ENCODE measurements at places on chromosomes 2 and 18.

GRCh38 chr2:32910883-32911598 lies 35.7 kb upstream of the LTBP1 start:
- DNase-seq, result no peak

GRCh38 chr2:96787411-96787810 lies 26.7 kb downstream of the CNNM4 start:
- DNase-seq, result peak; percentile 60

GRCh38 chr2:73092146-73092783 lies 20.5 kb downstream of the RAB11FIP5 start:
- no peak for DNase-seq

DNA sequence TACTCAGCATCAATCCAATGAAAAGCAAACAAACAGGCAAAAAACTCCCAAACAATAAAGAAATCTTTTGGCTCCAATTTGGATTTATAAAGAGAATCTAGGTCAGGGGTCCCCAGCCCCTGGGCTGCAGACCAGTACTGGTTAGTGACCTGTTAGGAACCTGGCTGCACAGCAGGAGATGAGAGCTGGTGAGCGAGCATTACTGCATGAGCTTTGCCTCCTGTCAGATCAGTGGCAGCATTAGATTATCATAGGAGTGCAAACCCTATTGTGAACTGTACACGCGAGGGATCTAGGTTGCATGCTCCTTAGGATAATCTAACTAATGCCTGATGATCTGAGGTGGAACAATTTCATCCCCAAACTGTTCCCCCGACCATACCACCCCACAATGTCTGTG lies 102.2 kb downstream of the KIAA1328 start:
- no peak for DNase-seq

GRCh38 chr18:61988100-61988499 lies 95.3 kb upstream of the RNF152 start:
- DNase-seq, result no peak

DNA sequence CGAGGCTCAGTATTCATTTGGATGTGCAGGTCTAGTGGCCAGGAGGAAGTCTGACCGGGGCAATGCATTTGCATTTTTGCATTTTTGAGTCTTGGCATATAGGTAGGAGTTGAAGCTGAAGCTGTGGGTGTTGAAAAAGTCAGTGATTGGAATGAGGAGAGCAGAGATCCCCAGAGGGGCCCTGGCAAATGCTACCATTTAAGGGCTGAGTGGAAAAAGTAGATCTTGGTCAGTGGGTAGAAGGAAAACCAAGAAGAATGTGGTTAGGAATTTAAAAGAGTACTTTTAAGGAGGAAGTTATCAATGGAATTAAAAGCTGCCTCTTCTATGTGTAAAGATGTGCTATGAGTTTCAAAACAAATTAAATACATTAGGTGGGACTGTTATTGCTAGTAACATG lies 143.0 kb downstream of the ZEB2 start:
- DNase-seq, result no peak

- DNase-seq, result no peak
Observed at GRCh38 chr2:148643421-148643820, 1.1 kb upstream of the EPC2 start.

DNA sequence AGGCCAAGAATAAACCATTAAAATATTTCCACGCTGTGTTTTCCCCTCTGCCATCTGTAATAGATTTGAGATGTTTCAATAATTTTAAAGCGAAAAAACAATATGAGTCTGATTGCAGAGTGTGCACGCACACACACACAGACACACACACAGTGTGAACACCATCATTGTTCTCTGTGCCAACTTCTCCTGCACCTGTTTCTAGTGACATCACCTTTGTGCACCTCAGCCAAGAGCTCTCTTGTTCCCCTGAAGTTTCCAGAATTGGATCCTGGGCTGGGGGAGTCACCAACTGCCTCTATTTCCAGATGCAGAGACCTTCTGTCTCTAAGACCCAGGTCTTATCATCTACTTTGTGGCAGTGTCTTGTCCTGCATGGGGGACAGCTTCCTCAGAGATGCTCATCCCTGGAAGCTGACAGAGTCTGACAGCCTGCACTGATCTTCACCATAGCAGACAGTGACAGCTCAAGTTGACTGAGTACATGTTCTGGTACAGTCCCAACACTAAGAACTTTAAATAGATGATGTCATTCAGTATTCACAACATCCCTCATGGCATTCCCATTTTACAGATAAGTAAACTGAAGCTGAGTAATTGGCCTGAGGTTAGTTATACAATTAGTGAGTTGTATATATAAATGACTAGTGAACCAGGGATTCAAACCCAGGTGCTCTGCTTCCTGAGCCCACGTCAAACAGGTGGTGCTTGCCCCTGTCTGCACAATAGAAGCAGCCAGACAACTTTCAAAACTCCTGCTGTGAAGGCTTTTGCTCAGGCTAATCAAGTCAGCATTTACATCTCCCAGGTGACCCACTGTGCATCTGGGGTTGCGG lies 39.4 kb downstream of the ACOXL start:
- no peak for DNase-seq

- DNase-seq, result no peak
Observed at GRCh38 chr2:74253971-74254310, 55.5 kb downstream of the MTHFD2 start.

GRCh38 chr2:25544445-25544844 lies 128.9 kb downstream of the DTNB start:
- no peak for DNase-seq

GRCh38 chr2:119008108-119008507 lies 66.1 kb downstream of the MARCO start:
- DNase-seq, result no peak

DNA sequence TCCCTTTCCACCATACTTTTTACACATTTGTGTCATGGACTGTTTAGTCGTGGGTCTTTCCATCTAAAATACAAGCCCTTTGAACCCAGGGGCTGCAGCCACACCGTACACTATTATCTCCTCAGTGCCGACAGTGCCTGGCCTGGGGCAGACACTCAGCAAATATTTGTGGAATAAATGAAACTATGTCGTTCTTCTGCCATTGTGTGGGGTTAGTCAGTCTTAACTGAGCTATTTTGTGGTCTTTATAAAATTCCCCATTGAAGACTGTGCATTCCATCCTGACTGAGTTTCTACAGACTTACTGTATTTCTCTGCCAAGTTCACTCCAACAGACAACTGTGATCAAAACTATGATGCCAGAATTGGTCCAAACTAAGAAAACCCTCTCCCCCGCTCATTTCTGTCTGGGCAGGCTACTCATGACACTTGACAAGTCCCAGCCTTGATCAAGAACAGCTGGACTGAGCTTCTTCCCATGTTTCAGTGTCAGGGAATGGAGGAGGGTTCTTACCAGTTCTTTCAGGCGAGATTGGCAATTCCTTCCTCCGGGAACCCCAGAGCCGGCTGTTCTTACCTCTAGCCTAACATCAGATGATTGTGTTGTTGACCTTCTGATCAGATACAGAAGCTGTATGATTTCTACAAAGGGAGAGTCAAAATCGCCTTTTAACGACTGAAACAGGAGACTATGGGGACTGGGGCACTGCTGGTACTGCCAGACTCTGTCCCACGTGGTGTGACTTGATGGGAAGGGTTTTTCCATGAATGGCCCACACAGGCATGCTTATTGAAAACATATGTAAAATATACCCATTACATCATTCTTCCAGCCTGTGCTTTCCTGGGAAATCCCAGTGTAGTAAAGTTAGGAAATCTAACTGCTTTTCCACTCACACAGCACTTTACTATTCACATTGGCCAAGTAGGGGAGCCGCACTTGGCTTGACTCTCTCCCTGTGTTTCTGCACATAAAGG lies 77.4 kb upstream of the NPAS2 start:
- DNase-seq, result peak; percentile 85

GRCh38 chr2:231160701-231161100 lies 35.9 kb upstream of the HTR2B start:
- no peak for DNase-seq

GRCh38 chr2:10357193-10358169 lies 54.8 kb downstream of the HPCAL1 start:
- no peak for DNase-seq

GRCh38 chr2:122595065-122595464 lies 839.6 kb downstream of the TSN start:
- DNase-seq, result peak; percentile 8

GRCh38 chr2:105179469-105180372 lies 61.8 kb upstream of the GPR45 start:
- DNase-seq, result peak; percentile 78

GRCh38 chr2:6653281-6653750 lies 212.4 kb downstream of the CMPK2 start:
- no peak for DNase-seq

DNA sequence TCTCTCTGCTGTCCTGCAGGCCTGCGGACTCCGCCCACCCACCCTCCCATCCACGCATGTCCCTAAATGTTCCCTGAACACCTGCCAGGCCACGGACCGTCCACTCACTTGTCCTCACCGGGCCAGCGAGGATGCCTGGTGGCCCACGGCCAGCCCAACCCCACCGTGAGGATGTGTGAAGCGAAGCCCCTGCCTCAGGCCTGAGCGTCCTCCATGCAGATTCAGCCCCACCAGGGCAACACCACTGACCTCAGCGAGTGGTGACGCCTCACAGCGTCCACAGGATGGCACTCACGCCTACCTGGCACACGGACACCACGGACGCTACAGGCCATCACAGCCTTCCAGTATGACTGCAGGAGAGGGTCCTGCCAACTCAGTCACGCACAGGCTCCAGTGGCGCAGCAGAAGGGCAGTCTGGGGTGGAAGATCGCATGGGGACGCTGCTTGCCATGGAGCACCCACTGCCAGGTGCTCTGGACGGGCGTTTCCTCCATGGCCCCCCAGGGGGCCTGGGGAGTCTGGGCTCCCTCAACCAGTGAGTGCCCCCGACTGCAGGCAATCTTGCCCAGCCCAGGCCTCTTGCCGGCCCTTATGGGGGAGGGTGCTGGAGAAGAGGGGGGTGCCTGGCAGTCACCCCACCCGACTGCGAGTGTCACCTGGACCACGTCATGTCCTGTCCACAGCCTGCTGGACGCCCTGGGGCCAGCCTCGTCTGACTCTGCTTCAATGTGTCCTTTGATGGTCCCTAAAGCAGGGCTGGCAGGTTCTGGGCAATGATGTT lies 25.4 kb downstream of the HDAC4 start:
- peak; percentile 9 for DNase-seq

DNA sequence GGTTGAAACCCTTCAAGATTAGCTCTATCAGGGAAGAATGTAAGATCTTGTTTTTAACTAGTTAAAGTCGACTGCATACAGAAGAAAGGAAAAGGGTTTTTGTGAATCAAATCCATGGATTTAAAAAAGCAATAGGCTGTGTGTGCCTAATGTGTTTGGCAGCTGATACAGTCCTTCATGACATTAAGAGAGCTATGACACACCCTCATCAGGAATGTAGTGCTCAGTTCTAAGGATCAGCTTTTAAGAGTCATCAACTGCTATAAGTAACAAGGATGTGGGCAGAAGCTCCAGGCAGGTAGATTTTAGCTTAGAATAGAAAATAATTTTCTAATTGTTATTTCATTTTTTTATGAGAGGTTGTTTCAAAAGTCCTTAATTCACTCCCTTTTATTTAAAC lies 52.9 kb downstream of the PPP1R1C start:
- peak; percentile 38 for DNase-seq

DNA sequence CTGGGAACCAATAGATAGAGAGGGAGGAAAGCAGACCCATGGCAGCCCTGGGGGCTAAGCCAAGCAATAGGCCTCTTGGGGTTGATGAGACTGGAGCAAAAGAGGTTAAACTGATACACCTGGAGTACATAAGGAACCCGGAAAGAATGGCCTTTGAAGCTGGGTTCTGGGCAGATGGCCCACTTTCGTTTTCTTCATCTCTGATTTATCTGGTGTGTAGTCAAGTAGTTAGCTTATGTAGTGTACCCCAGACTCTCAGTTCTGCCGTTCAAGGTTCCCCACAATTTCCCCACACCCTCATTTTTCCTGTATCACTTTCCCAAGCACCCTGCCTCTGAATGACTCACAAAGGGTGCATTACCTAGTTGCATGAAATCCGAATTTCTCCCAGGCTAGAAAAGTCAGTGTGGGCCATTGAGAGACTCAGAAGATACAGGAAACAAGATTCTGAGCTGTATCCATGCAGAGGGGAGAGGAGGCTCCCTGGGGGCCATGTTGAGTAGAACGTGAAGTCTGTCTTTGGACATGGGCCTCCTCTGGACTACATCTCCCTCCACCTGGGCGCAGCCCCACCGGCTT lies 235.0 kb downstream of the LOXHD1 start:
- DNase-seq, result no peak

DNA sequence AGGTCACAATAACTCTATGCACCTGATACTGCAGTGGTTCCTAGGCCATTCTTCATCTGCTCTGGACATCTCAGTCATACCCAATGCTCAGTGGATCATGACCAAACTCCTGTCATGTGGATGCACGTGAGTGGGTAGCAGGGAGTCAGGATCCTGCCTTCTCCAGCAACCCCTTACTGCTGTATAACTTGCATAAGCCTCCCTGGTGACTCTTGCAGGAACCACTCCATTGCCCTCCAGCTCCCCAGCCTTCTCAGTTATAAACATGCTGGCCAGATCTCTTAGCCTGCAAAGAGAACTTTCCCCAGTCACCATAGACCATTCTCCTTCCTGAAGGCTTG lies 98.6 kb upstream of the ZNF397 start:
- no peak for DNase-seq

DNA sequence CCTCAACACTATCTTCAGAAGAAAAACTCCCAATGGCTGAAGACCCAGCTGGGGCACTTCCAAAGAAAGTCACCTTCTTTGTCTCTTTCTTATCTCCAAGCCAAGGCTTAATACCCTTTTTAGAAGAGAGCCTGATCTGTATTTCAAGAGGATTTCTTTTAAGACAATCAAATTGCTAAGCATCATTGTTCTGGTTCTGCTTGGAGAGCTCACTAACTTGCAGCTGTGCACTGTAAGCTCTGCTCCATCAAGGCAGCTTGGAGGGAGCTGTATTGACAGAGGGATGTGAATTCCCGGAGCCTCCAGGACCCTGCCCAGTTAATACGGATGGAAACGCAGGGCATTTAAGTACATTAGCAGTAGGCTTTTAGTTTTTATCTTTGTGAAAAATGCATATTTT lies 253.1 kb downstream of the TDRD15 start:
- no peak for DNase-seq

DNA sequence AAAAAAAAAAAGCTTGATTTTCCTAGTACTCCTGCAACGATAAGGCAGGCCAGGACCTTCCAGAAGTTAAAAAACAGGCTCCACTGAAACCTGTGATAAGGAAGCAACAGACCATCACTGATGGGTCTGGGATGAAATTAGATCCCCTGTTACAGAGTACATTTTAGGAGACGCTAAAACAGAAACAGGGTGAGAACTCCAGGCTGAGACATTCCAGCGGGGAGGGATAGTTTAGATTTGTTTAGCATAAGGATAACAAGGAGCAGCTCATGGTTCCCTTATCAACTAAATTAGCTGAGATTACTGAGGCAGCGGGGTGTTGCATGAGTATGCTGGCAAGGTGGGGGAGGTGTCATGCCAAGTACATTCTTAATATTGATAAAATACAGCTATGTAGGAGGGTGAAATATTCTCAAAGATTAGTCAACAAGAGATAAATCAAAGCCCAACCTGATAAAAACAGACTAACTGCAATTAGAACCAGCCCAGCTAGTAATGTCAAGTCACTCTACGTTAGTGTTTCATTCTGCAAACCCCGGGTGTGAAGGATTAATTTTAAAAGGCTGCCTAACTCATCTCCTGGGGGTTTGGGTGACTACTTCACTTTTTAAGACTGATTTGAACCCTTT lies 75.0 kb upstream of the BZW1 start:
- DNase-seq, result no peak

Data from MG63 (cell line).